ENCODE measurements at places on chromosomes 3 and 15.

DNA sequence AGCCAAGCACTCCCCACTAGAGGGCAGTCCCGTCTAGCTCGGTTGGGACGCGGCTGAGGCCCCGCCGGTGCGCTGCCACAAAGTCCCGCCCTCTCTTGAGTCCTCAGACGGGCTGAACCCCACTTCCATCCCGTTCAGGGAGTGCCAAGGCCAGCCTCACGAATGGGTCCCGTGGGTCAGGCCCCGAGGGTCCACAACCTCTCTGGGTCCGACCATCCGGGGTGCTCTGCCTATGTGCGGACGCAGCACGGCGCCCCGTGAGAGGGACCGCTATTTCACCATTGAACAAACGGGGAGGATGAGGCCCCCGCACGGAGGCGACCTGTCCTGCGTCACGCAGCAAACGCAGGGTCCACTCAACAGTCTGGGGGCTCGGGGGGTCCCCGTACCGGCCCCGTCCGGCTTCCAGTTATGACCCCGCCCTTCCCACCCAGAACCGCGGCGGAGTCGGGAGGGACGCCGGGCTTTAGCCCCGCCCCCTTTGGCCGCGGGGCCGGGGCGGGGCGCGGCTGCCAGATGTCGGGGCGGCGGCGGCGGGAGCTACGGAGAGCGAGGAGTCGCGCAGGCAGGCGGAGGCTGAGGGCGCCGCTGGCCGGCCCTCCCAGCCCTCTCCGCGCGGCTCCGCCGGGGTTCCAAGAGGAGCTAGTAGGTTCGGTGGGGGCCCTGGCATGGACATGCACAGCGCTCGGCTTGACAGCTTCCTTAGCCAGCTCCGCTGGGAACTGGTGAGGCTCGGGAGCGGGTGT is at the start of gene INKA1:
Gene INKA1 (plus strand): TSS at position 543 of the 746 bp plus-strand sequence. CDS start 132 bp downstream, at position 675.
- peak; percentile 74 for DNase-seq

DNA sequence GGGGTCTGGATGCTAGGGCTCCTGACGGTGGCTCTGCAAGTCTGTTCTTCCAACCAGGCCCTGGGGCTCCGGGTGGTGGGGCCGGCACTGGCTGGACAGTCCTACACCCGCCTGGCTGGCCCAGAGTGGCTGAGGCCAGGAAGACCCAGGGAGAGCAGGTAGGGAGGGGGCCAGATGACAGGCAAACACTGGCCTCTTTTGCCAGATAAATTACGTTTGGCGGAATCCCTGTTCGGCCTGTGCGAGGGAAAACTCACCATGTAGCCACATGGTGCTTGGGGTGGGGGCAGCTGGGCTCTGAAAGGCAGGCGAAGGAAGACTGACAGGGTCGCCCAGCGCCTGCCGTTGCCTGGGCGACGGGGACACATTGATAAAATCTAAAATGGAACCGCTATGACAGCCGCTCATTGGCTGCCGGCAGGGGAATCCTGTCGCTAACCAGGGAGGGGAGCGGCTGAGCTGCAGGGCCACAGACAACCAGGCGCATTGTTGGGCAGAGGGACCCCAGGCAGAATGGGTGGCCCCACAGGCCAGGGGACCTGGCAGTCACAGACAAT is 30.4 kb downstream of the IQSEC1 start:
- no peak for DNase-seq

DNA sequence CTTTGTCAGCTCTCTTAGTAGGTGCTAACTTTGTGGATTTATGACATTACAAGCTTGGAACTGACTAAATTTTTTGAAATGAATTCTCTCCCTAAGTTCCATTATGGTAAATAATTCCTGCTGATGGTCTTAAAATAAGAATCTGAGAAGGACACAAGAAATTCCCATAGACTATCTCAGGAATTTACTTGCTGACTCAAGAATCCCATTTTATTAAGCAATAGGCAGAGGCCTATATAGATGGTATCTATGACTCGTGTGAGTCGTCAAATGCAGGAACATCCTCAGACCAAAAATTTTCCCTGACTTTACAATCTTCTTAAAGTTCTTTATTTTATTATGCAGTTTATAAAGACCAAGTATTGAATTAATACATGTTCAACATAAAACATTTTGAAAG is 30.7 kb upstream of the CBLB start:
- DNase-seq: no peak

DNA sequence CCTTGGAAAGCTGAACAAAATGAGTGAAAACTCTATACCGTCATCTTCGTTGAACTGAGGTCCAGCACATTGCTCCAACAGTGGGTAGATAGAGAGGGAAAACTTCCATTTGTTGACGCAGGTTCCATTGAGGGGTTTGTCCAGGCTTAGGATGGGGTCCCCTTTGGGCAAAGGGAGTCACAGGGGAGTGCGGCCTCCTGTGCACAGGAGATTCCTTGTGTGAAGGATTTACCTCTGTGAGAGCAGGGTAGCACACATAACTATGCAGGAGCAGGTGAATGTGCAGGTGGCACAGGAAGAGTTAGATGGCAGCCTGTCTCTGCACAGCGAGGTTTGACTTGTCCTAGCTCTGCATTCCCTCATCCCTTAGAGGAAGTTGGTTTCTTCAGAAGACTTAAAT is 139.3 kb downstream of the SNRPN start:
- DNase-seq: no peak

DNA sequence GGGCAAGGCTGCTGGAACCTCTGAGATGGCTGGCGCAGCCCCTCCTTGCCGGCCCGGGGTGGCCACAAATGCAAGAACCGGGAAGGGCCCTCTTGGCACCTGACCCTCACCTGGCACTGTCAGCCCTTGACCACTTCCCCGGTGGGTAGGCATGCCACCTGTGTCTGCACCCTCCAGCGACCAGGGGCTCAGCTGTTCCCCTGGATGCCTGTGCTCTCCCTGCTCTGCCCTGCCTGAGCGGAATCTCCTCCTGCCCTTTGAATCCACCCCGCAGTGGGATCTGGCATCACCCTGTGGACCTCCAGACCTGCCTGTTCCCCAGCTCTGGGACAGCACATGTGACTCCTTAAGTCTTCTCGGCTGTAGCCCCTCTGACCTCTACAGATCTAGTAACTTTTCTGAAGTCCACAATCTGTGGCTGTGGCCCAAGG is 26.1 kb upstream of the FGD5 start:
- no peak for DNase-seq

GRCh38 chr3:197846491-197846890 is 55.4 kb downstream of the LRCH3 start:
- no peak for DNase-seq

DNA sequence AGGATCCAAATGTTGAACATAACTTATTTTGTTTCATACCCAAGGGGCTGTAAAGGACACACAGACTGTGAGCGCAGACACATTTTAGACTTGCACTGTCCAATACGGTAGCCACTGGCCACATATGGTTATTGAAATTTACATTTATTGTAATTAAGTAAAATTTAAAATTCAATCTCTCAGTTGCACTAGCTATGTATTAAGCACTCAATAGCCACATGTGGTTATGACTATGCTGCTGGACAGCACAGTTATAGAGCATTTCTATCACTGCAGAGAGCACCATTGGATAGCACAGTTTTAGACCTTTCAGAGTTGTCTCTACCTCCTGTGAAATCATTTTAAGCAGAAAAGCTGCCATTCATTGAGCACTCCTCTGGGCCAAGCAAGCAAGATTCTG is 204.3 kb downstream of the ADAMTS9 start:
- no peak for DNase-seq

- DNase-seq: no peak
Observed at GRCh38 chr3:152620395-152620794, 214.5 kb upstream of the P2RY1 start.

DNA sequence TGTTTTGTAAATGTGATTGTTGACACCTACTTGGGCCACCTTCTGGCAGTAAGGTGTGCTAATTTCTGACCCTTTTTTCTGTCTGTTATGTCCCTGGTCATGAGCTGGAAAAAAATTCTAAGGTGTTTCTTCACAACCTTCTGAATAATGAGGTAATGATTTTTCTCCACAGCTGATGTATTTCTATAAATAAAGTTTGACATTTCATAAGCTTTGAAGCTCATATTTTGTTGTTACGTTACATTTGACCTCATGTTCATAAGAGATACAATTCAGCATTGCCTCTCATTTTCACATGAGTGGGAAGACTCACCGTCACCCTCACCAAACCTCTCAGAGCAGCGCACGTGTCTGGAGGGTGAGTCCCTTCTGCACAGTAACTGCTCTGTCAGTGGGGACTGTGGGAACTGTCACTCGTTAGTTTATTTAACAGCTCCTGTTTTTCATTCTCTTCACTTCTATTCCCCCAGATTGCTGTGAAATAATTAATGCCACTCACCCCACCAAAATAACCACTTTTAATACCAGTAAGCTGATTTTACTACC is 140.9 kb downstream of the PLCL2 start:
- peak; percentile 7 for DNase-seq

GRCh38 chr3:128149650-128150049 is 3.6 kb upstream of the EEFSEC start:
- DNase-seq: no peak

GRCh38 chr15:100339999-100340398 is 1.8 kb downstream of the ADAMTS17 start:
- no peak for DNase-seq

DNA sequence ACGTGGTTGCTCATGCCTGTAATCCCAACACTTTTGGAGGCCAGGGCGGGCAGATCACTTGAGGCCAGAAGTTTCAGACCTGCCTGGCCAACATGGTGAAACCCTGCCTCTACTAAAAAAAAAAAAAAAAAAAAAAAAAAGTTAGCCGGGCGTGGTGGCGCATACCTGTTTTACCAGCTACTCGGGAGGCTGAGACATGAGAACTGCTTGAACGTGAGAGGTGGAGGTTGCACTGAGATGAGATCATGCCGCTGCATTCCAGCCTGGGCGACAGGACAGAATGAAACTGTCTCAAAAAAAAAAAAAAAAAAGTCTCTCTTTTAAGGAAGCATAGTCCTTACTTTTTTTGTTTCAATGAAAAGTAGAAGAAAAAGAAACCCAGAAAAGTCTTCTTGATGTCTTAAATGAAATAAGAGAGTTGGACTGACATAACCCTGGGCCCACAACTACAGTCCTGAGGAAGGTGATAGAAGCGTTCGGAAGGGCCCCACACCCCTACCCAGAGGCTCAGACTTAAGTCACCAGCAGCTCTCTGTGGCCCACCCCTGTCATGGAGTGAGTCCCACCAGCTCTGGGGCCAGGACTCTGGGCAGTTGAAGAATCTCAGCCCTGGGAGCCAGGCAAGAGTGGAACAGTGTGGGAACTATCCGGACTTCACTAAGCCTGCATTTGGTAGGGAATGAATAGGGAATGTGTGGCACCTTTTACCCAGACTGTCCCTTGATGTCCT is 2.6 kb downstream of the NME9 start:
- no peak for DNase-seq

GRCh38 chr3:185330238-185330637 is 32.7 kb upstream of the MAP3K13 start:
- DNase-seq: no peak

DNA sequence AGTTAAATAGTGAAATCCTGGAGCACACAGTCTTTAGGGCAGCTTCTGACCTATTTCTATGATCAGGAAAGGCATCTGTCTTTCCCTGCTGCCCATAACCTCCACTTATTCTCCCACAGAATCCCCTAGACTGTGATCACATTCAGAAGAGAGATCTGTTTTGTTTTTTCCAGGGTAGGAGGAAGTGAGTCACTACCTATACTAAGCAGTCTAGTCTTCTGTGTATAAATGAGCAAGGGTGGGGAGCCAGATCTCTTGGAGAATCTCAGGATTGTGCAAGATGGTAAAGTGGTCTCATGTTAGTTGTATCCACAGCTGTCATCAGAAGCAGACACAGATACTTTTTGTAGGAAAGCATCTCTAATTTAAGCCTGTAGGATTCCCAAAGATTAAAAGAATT is 11.8 kb upstream of the FBXO22 start:
- no peak for DNase-seq

GRCh38 chr15:43204016-43204901 is 16.6 kb downstream of the EPB42 start:
- no peak for DNase-seq

- DNase-seq: no peak
Observed at GRCh38 chr3:127771746-127772145, 50.6 kb downstream of the MGLL start.

DNA sequence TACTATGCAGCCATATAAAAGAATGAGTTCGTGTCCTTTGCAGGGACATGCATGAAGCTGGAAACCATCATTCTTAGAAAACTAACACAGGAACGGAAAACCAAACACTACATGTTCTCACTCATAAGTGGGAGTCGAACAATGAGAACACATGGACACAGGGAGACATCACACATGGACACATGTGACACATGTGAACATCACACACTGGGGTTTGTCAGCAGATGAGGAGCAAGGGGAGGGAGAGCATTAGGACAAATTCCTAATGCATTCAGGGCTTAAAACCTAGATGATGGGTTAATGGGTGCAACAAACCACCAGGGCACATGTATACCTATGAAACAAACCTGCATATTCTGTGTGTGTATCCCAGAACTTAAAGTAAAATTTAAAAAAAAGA is 408.0 kb downstream of the EPHB1 start:
- no peak for DNase-seq

DNA sequence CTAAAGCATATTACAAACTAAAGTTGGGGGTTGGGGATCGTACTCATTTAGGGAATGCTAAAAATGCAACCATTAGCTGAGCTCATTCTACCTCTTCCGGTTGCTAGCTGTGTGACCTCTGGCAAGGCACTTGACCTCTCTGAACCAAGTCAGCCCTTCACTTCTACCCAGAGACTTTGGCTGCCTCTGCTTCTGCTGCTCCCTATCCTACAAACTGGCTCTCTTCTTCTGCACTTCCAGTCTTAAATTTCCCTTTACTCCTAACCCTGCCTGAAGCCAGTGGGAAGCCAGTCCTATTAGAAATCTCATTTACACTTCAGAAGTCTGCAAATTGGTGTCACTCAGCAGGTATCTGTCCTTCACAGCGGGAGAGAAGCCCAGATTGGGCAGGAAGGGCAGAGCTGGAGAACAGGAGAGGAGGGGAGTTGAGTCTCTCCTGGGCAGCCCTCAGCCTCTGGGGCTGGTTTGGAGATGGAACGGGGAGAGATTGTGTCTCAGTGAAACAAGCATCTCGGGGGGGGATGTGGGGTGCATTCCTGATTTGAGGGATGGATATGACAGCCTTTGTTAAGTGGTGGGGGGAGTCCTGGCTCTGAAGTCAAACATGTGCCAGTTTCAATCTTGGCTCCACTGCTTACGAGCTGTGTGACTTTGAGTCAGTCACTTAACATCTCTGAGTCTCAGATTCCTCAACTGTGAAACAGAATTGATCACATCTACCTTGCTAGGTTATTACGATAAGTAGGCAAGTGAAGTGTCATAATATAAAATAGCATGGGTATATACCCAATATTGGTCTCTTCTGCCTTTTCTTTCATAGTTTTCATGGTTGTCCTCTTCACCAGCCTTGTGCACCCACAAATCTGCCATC is 7.8 kb upstream of the AEN start:
- DNase-seq: no peak

- no peak for DNase-seq
Observed at GRCh38 chr3:131218196-131218595, 163.4 kb upstream of the NUDT16 start.

GRCh38 chr3:149377408-149378364 is at the start of gene TM4SF1:
TSS of gene TM4SF1 (minus strand) at chr3:149377649. CDS start at chr3:149377547, 102 bp downstream.
- DNase-seq: no peak

Measured in activated CD4-positive, alpha-beta T cell treated with anti-CD3 and anti-CD28 coated beads, Interleukin-2, amount 50 U/mL, for 24 hours (primary cell).